ENCODE measurements at places on chromosomes 3 and 15.

DNA sequence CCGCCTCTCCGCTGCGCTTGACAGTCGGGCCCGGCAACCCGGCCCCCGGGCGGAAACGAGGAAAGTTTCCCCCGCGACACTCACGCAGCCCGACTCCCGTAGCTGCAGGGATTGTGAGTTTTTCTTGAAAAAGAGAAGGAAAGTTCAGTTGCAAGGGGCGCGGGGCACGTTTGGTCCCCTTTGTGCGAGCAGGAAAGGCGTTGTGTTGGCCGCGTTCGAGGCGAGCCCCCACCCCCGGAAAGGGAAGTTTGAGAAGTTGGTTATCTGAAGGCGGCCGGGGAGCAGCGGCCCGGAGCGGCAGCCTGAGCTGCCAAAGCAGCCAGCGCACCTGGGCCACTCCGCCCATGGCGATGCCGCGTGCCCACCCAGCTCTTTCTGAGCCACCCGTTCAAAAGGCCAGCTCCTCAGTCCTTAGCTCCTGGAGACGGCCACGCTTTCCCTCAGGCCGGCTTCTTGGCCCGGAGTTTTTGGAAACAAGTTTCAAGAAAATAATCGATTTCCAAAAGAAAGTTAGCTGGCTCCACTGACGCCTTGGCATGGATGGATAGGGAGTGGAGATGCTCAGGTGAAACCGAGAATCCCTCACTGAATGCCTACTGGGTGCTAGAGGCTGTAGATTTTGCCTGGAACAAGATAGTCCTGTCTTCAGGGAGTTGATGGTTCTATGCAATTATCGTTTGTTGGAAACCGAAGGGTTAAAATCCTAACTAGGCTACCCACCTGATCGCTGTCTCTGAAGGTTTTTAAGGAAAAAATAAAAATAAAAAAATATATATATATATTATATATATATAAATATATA is 832 bp downstream of the TGFBR2 start:
- peak; percentile 66 for DNase-seq

DNA sequence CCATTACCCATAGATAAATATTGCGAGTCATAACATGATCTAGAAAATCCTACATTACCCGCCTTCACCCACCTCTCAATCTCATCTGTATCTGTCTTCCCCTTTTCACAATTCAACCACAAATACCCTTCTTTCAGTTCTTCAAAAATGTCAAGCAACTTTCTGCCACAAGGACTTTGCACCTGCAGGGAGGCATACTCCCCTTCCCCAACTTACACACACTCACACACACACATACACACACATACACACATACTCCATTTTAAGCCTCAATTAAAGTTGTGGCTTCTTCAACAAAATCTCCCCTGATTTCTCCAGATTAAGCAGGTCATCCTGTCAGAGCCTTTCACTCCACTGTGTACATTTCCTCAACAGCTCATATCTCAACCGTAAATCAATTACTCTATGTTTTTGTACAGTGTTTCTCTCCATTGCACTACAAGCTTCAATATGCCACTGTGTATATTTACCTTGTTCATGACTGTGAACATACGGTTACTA is 33.1 kb upstream of the CCDC50 start:
- DNase-seq: no peak

- DNase-seq: no peak
Observed at GRCh38 chr3:169170456-169170855, 493.1 kb downstream of the MECOM start.

DNA sequence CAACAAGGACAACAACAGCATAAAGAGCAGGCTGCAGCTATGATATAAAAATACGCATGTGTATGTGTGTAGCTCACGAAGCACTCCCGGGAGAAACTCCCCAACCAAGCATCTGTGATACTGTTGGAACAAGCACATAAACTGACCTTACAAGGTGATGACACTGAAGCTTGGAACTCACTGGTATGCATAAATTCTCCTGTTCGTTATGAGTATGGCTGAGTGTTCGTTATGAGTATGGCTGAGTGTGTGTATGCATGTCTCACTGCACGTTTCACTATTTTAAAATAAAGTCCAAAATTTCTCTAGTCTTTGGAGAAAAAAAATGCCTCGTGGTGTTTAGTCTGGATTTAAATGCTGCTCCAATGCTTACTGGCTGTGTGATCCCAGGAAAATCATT is 256.8 kb downstream of the RORA start:
- no peak for DNase-seq

DNA sequence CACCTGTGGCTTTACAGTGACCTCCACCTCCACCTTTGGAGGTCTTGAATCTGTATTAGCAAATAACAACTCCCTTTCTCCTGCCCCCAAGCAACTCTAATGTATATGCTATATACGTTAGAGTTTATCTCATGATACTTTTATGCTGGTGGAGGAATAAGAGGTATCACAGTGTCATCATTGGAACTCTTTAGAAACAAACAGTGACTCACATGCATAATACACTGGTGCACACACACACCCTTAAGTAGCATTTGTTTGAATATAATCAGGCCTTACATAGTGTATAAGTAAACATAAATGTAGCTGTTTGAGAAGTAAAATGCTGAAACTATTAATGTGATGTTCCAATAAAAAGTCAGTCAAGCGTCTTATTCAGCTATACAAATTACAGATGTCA is 280.2 kb upstream of the C2CD4B start:
- DNase-seq: no peak

DNA sequence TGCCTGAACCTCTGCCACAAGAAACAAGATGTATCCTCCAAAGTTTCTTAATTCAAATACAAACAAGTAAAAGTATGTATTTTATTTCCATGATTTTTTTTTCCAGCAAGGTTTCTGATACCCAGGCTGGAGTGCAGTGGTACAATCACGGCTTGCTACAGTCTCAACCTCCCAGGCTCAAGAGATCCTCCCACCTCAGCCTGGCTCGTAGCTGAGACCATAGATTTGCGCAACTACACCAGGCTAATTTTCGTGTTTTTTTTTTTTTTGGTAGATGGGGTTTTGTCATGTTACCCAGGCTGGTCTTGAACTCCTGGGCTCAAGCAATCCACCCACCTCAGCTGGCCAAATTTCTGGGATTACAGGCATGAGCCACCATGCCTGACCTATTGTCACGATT is 12.2 kb upstream of the VEPH1 start:
- no peak for DNase-seq

- DNase-seq: no peak
Observed at GRCh38 chr3:121958801-121959200, 63.2 kb downstream of the ILDR1 start.

DNA sequence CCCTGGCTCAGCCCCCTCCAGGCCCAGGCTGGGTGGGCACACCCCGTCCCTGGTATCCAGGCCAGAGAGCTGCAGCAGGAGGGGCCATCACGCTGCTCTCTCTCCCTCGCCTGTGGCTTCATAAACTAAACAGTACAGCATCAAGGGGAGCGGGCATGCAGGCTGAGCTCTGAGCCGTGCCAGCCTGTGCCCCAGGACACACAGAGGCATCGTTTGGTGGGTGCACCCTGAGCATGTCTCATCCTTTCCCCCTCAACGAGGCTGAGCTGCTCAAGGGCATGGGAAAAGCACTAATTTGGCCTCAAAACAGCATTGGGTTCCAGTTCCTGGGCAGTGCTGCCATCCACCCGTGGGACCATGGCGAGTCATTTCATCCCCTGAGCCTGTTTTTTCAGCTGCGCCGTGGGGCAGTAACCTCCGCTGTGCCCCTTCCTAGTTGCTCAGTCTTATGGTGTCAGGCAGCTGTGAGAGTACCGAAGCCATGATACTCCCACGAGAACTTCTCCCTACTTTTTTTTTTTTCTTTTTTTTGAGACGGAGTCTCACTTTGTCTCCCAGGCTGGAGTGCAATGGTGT is 79.6 kb downstream of the CPN2 start:
- DNase-seq: no peak

DNA sequence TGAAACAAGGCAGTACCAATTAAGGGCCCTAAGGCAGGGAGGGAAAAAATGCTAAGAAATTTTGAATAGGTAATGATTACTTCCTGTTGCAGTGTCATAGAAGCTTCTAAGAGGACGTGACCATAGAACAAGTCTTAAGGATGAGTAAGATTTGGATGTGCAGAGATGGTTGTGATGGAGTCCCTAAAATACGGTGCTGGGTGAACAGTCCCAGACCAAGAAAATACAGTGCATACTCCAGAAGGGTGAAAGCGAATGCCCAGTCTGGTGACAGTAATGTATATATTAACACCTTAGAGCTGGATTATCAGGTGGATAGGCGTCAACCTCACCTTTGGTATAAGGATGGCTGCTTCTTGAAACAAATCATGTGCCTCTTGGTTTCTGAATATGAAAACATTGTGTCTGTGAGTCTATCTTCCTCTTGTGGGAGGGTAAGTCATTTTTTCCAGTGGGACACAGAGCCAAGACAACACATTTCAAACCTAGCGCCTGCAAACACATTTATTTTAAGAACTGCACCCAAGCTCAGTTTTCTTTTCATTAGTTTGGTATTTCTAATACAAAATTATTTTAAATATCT is 101.2 kb upstream of the TP63 start:
- DNase-seq: no peak

DNA sequence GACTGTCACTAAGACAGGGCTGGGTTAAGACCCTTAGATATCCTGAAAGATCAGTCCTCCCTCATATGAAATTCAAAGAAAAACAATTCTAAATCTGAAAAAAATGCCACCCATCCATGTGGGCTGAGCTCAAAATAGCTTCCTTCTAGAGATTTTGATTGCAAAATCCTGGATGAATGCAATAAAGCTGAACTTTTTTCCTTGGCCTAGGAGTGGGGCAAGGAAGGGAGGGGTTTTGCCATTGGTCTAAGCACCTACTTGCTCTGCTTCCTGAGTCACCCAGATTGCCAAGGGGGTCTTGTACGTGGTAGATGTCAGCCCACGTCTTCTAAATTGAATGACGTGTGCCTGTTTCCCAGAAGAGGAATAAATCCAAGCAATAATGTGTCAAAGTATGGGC is 15.3 kb upstream of the SMAD3 start:
- no peak for DNase-seq

GRCh38 chr3:188719545-188719944 is 452.2 kb upstream of the TPRG1 start:
- no peak for DNase-seq

DNA sequence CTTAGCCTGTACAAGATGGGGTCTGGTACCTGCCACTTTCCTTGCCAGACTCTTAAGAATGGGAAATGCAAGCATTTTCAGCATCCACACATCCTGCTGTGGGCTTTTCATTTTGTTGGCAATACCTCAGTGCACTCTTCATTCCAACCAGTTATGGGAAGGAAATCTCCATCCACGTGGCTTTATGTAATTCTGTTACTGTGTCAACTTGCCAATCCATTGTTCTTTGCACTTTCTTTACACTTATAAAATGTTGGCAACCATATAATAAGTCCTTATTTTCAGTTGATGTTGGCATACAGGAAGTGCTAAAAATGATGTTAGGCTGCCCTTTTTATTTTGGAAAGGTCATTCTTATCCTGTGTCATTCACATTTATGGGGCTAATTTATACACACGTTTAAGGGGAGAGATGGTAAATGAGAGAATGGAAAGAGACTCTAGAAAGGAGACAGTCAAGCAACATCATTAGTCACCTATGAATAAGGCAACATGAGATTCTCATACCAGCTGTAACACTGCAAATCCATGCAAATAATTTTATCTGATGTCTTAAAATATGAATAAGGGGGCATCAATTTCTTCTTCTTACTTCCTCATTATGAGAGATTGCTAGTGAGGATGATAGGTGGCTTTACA is 238.7 kb downstream of the CHST2 start:
- no peak for DNase-seq

- DNase-seq: no peak
Observed at GRCh38 chr3:4797201-4797705, 182.0 kb upstream of the BHLHE40 start.

GRCh38 chr15:39918688-39919385 is 1.2 kb downstream of the GPR176 start:
- DNase-seq: no peak

Measured in liver (tissue), 10 donors.